Stimulated activated CD8-positive, alpha-beta memory T cell treated with anti-CD3 and anti-CD28 coated beads, Interleukin-7, amount 100 ng/mL, for 1 hour (primary cell): ENCODE measurements at places on chromosomes 6 and 20.

- DNase-seq = no peak
Measured at GRCh38 chr6:4129446-4129845, 5.9 kb downstream of the ECI2 start.

- no peak for DNase-seq
Measured at GRCh38 chr20:16968099-16968498, 219.9 kb downstream of the OTOR start.

GRCh38 chr20:63835021-63835858, 4.2 kb upstream of the ZBTB46 start:
- DNase-seq = no peak

DNA sequence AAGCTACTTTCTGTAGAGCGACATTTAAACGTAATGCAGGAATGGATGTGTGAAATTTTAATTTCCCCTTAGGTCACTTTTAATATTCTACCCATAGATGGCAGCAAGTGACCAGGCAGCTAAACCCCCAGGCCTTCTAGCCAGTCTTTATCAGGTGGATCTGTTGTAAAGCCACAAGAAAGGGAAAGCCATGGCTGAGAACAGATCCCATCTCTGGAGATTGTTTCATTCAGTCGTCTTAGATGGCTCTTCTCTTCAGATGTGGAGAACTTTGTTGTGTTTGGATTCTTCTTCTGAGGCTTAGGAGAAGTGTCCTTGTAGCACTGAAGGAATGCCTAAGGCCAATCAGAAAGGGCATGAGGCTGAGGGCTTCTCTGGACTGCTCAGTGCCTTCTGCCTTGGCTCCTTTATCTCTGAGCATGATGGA, 15.8 kb upstream of the RNF182 start:
- no peak for DNase-seq

GRCh38 chr6:79864001-79864400, 83.4 kb downstream of the ELOVL4 start:
- no peak for DNase-seq

DNA sequence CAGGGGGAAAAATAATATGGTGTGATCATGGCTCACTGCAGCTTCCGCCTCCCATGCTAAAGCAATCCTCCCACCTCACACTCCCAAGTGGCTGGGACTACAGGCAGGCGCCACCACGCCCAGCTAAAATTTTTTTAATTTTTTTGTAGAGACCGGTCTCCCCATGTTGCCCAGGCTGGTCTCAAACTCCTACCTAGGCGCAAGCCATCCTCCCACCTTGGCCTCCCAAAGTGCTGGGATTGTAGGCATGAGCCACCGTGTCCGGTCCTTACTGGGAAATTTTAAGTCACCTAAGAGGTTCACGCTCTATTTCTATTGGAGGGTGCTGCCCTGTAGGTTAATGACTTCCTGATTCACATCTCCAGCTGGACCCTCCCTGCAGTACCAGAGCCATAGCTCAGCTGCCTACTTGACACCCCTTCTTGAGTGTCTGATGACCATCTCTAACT, 626 bp upstream of the CDK5RAP1 start:
- DNase-seq = no peak

GRCh38 chr6:7401075-7401474, 11.5 kb downstream of the RIOK1 start:
- DNase-seq = no peak

DNA sequence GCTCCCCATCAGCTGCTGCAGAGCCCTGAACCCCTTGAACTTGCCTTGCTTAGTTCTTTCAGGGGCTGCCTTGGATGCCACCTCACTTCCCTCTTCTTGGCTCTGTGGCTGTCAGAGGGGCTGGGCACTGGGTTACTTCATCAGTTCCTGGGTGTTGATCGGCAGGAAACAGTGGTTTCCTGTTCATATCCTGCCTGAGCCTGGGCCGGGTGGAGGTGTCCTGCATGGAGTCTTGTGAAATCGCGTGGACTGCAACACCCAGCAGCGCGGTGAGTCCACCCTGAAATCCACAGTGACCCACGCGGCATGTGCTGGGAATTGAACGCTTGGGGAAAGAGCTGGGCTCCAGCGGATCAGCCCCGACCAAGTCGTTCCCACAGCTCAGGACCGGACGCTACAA, 97.5 kb downstream of the CDH26 start:
- DNase-seq = no peak

- DNase-seq = no peak
Measured at GRCh38 chr20:1876217-1876921, 18.8 kb upstream of the SIRPA start.

DNA sequence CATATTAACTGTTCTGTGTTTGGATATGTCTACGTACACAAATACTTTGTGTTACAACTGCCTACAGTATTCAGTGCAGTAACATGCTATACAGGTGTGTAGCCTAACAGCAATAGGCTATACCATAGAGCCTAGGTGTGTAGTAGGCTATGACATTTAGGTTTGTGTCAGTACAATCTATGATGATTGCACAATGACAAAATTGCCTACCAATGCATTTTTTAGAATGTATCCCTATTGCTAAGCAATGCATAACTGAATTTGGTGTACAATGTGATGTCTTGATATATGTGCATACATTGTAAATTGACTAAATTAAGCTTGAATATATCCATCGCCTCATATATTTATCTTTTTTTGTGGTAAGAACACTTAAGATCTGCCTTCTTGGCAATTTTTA, 48.9 kb downstream of the C6orf118 start:
- DNase-seq = no peak

- no peak for DNase-seq
Measured at GRCh38 chr20:48313324-48313723, 514.5 kb downstream of the PREX1 start.

DNA sequence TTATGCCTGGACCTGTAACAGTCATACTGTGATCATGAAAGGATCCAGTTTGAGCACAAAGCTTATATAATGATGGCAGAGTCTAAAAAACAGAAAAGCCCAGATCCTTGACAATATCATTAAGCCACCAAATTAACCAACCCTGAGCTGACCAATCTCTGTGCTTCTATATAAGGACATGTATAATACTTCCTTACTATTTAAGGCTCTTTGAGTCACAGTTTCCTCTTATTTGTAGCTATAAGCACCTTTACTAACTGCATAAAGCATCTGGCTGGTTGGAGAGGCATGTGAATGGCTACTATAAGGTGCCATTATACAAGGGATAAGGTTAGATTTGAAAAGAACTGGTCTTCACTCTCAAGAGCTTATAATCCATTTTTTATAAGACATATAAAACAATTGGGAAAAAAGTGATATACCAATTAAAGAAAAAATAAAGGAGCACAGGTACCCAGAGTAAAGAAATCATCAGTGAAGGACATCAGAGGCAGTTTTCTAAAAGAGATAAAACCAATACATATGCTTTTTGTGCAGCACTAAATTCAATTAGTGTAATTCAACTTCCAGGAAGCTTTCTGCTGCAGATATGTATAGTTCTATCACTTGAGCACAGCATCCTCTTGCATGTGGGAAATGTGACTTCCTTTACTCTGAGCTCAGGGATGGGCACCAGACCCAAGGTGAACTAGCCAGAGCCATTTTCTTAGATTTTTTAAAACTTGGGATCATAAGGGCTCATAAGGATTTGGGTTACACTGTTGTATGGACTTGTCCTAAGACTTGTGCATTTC, 121.0 kb downstream of the BTBD9 start:
- no peak for DNase-seq

DNA sequence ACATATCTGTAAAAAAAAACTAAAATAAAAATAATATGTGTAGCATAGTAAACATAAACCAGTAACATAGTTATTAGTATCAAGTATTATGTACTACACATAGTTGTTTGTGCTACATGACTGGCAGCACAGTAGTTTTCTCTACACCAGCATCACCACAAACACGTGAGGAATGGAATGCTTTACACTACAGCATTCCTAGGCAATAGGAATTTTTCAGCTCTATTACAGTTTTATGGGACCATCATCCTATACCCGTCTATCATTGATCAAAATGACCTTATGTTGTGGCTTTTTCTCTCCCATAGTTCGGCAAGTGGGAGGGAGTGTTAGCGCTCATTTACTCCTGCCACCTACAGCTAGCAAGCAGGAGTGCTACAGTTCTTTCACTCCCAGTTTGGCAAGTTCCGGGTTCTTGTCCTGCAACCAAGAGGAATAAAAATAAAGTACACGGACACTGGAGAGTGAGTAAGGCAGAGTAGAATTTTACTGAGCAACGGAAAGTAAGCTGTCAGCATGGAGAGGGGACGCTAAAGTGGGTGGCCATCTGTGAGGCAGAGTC, 196.8 kb upstream of the HSF2 start:
- DNase-seq = no peak

- DNase-seq = no peak
Measured at GRCh38 chr6:147651249-147652063, 143.0 kb downstream of the SAMD5 start.

- DNase-seq = no peak
Measured at GRCh38 chr6:1229301-1229700, 82.6 kb upstream of the FOXQ1 start.

DNA sequence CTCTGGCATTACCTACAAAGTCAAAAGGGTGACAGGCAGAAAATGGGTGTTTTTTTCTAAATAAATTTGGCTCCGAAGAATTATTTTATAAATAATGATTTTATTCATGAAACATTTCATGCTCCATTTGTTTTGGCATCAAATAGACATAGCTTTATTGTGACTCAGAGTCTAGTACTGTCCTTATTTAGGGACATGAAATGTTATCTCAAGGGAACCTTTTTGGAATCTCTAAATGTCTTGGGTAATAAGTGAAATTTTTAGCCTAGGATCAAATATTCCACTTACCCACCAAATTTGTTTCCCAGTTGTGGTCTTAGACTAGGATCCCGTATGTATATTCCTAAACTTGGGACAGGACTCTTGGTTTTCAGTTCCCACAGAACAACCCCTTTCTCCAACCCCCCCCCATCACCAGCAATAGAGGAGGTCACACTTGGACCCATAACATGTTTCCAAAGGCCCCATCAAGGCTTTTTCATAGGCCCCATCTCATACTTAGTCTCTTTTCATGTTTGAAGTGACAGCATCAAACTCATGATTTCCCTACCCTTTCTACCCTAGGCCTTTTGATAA, 81.8 kb downstream of the JAG1 start:
- DNase-seq = no peak

- no peak for DNase-seq
Measured at GRCh38 chr6:158610319-158610968, 34.1 kb downstream of the DYNLT1 start.

DNA sequence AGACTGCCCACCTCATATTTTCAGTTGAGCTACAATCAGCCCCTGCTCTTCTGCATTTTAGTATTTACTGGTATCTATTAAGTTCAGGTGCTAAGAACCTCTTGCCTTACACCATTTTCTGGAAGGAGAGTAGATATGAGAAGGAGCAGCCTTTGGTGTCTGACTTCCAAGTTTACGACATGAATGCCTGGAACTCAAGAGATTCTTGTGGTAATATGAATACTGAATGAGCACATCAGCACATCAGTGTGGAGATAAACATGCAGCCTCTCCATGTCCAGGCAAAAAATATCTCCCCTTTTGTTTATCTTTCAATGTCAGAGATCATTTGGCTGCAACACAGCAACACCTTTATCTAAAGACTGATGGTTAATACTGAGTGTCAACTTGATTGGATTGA, 65.8 kb upstream of the THEMIS start:
- DNase-seq = no peak

DNA sequence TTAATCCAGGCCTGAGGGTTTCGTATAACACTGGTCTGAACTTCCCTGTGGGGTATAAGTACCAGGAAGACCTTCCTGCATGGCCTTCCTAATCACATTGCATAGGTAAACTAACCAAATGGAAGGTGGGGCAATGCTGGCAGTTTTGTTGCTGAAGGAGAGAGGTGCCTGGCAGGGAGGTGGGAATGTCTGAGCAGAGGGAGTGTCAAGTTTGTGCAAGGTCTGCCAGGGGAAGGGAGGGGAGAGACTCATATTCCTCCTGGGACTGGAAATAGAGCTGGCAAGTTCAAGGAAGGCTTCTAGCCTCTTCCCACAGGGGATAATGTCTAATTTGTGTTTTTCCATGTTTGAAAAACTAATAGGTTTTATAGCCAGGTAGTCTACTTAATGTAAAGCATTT, 70.6 kb downstream of the HDDC2 start:
- no peak for DNase-seq

GRCh38 chr6:125303512-125303854, 1.7 kb upstream of the HDDC2 start:
- no peak for DNase-seq

- no peak for DNase-seq
Measured at GRCh38 chr6:1182722-1183521, 129.0 kb upstream of the FOXQ1 start.

- no peak for DNase-seq
Measured at GRCh38 chr6:32112431-32112980, 3.4 kb upstream of the TNXB start.

DNA sequence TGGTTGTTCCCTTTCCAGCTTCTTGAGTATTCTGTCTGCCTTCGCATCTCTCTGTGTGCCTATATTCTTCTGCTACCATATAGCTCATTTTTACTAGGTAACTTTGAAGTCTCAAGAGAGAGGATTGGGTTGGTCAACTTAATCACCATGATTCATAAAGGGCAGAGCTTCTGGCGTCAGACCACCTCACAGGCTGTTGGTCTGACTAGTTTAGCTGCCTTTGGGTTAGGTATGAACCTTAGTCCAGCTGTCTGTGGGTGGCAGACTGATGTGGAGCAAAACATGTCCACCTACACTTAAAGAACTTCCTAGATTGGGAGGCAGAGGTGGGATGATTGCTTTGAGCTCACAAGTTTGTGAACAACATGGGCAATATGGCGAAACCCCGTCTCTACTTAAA, 192.2 kb upstream of the SGK1 start:
- DNase-seq = no peak

- no peak for DNase-seq
Measured at GRCh38 chr6:15389765-15390723, 144.2 kb downstream of the JARID2 start.

DNA sequence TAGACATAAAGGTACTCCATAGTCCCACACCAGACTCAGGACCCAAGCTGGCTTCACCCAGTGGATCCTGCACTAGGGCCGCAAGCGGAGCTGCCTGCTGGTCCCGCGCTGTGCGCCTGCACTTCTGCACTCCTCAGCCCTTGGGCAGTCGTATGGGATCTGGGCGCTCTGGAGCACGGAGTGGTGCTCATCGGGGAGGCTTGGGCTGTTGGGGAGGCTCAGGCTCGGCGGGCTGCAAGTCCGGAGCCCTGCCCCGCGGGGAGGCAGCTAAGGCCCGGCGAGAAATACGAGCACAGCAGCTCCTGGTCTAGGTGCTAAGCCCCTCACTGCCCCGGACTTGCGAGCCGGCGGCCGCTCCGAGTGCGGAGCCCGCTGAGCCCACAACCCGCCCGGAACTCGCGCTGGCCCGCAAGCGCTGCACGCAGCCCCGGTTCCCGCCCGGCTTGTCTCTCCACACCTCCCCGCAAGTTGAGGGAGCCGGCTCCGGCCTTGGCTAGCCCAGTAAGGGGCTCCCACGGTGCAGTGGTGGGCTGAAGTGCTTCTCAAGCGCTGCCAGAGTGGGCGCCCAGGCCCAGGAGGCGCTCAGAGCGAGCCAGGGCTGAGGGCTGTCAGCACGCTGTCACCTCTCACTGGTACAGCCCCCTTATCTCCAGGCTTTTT, 33.4 kb upstream of the GCNT2 start:
- DNase-seq = no peak
